ENCODE measurements at places on chromosomes 1 and 21. TPM values are rescaled to one million over a fixed set of nuclear protein-coding genes. Genes with fewer than 3 reads are reported as not detected.

The FAM163A gene
- total RNA-seq: not detected

The HES3 gene
- total RNA-seq: not detected

The MYCL gene
- total RNA-seq: not detected

The FMO2 gene
- 179 TPM for total RNA-seq

The PRAMEF9 gene
- total RNA-seq: not detected

The GPR61 gene
- total RNA-seq: not detected

The APH1A gene
- 90.9 TPM for total RNA-seq

Measured in omental fat pad (tissue), 4 donors.